Tongue (tissue), 3 donors: ENCODE measurements at places on chromosomes 5 and 9.

- DNase-seq = no peak
Measured at GRCh38 chr5:35956429-35956828, 18.0 kb upstream of the CAPSL start.

DNA sequence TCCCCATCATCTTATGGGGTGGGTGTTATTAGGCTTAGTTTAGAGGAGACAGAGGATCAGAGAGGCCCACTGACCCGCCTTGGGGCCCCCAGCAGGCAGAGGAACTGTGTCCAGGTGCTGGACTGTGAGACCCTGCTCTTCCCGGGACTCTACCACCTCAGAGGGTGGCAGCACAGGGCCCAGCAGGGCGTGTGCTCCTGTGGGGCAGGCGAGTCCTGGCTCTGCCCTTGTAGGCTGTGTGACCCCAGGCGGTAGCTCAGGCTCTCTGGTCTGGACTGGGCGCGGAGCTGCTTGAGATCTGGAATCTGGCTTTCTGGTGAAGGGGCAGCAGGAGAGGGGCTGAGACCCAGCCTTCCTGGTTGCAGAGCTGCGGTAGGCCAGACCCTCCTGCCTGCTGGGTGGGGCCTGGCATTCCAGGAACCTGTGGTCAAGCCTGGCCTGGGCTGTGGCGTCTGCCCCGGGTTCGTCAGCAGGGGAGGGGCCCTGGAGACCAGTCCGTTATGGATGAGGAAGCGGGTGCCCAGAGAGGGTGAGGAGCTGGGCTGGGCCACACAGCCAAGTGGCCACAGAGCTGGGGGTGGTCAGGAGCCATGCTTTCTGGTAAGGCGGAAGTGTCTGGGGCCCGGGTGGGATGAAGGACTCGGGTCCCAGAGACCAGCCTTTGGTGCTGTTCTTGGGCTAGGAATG, 46.5 kb downstream of the RXRA start:
- DNase-seq = no peak

DNA sequence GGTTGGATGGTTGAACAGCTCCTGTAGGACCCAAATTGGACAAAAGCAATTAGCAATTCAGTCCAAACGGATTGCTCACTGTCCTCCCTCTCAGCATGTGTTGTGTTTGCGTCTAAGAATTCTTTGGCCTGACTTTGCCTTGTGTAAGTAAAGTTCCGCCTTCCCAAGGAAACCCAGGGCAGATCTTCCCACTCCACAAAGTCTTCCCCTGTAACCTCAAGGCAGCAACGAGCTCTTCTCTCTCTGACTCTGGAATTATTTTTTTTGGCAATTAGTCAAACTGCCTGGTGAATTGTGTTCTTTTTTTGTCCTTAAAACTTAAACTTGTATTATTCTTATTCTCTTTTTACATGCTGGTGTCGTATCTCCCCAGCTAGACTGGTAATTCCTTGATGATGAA, 20.7 kb upstream of the BASP1 start:
- DNase-seq = no peak

GRCh38 chr9:102845827-102846371, 149.2 kb upstream of the CYLC2 start:
- no peak for DNase-seq

GRCh38 chr5:168604436-168604835, 25.3 kb upstream of the PANK3 start:
- DNase-seq = no peak

- no peak for DNase-seq
Measured at GRCh38 chr5:6729386-6730310, 16.4 kb downstream of the TENT4A start.

GRCh38 chr5:172951371-172952033, 7.7 kb upstream of the RPL26L1 start:
- DNase-seq = no peak

DNA sequence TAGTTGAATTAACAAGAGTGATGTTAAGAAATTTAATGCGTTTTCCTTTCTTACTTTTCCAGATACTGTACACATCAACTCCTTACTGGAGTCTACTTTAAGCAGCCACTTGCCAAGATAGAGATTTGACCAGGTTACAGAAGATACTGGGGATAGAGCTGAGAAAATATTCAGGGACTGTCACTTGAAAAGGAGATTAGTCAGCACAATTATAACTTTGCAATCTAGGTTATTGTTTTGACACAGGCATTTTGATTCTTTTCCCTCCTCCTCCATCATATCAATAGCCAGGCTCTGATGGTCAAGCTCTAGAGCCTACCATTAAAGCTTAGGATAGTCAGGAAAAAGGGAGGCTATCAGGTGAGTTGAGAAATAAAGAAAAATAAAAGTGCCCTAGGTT, 345.9 kb upstream of the ITGA1 start:
- no peak for DNase-seq

DNA sequence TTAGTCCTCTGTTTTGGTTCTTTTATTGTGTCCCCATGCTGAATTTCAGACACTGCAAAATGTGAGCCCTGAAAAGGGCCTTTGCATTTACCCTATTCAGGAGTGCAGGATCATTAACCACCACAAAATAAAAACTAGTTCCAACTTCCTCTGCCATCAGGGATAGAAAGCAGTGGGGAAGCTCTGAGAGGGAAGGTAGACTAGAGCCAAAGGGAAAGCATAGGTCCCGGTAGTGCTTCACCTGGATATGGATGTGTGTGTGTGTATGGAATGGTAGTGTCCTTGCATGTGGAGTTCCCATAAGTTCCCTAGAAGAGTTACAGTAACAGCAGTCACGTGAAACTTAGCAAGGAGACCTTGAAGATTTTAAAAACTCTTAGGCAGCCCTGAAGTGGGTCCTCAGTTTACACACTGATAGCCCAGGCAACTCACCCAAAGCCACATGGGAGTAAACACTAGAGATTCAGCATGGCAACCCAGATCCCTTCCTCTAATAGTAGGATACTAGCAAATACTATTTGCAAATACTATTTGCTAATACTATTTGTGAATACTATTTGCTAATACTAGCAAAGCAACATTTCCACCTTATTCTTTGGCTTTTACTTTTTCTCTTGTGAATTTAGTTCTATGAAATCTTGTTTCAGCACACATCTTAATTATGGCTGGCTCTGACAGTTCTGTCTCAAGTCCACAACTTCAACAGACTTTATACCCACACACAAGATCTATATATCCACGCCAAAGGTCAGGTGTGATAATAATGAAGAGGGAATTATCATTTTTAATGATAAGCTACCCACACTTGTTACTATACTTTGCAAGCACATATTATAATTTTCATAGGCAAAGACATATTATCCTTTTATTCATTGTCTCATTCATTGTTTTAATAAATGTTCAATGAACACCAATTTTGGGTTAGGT, 70.4 kb upstream of the IFNE start:
- DNase-seq = no peak

GRCh38 chr5:139795074-139796001, at the start of gene PSD2:
Gene PSD2, plus strand, starts transcription at chr5:139795808. Its CDS starts 13,633 bp downstream, at chr5:139809441.
- DNase-seq = peak; percentile 50

- no peak for DNase-seq
Measured at GRCh38 chr5:28734396-28734795, 1696.0 kb upstream of the CDH9 start.

- DNase-seq = no peak
Measured at GRCh38 chr5:173808079-173808808, 79.9 kb upstream of the CPEB4 start.

- DNase-seq = peak; percentile 11
Measured at GRCh38 chr5:90201923-90202322, 207.6 kb downstream of the CETN3 start.

GRCh38 chr9:19020886-19021455, 12.0 kb downstream of the SAXO1 start:
- DNase-seq = no peak

- peak; percentile 89 for DNase-seq
Measured at GRCh38 chr9:97468658-97469448, 32.6 kb upstream of the TMOD1 start.

DNA sequence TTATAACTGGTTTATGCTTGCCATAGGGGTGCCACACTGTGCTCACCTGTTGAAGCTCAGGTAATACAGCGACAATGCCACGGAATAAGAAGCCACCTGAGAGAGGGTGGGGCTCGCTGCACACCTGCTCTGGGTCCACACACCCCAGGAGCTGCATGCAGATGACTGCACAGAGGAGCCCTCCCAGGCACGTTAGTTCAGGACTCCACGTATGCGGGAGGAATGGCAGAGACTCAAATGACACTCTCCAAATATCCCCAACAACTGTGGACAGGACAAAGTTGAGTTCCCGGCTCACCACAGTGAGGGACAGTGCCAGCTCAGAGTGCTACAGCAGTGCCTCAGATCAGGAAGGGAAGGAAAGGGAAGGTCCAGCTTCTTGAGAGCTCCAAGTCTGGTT, 5.8 kb upstream of the FCN1 start:
- DNase-seq = no peak

DNA sequence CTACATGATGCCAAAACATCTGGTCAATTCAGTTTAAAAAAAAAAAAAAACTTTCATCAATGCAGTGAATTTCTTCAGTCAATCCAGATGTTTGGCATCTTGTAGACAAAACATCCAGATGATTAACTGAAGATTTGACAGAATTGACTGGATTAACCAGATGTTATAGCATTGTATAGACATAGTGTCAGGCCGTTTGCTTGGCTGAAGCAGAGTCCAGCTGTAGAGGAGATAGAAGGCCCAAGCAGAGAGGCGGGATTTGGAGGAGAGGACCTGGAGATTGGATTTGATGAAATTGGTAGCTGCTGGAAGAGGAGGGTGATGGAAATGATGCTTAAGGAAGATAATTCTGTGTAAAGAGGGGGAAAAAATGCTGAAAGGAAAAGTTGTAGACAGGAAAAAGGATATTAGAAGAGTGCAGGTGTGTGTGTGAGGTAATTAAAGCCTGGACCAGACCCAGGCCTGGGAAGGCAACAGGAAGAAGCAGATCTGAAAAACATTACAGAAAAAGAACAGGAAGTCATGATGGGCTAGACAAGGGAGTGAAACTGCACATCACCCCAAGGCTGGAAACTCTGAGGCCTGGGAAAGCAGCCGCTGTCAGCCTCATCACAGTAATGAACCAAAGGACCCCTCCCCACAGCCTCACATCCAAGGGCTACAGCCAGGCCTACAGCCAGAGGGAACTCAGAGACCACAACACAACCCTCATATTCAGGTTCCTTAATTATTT, 258.3 kb downstream of the CWC27 start:
- DNase-seq = peak; percentile 81

DNA sequence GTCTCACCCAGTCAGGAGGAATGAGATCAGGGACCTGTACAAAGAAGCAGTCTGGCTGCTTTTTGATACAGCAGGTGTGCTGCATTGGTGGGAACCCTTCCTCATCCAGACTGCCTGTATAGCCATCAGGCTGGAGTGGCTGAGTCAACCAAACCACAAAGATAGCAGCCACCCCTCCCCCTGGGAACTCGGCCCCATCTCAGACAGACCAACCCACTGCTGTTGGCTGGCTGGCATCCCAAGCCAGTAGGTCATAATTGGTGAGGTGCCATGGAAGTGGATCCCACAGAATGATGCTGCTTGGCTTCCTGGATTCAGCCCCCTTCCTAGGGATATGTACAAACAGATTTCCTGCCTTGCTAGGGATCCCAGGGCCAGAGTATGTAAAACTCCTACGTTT, 60.9 kb downstream of the YTHDC2 start:
- no peak for DNase-seq

GRCh38 chr9:36900856-36901220, 133.2 kb downstream of the PAX5 start:
- no peak for DNase-seq

DNA sequence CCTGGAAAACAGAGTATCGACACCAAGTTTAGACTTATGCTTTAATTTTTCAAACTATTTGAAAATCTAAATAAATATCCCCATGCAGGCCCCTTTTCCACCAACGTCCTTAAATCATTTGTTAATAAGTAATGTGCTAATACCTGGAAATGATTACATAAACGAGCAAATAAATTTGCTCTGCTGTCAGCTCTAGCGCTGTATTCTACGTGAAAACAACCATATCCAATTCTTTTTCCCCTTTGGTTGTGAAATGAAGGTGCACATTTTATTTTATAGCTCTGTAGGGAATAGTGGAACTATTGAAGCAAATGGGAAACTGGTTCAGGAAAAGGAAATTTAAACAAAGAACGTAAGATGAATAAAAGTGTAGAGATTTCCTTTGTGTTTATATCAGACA, 137.7 kb upstream of the ZNF608 start:
- DNase-seq = no peak

DNA sequence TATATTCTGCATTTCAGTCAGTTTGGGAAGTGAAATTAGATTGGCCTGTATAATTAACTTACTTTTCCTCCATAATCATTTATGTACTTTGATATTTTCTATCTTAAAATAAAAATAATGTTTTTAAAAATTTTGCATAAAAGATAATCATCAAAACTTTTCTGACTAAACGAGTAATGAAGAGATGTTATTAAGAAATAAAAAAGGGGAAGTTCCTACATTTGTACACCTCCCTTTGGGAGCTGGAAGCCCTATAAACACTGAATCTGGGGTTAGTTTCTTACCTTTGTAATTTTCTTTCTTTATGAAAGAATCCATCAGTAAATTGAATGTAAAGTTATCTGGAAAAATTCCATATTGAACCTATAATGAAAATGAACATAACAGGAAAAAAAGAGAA, 86.2 kb downstream of the MRPS27 start:
- no peak for DNase-seq
